Mesendoderm (in vitro differentiated cells): ENCODE measurements at places on chromosomes 5 and 9.

GRCh38 chr5:102622262-102622661 is 123.5 kb upstream of the SLCO6A1 start:
- DNase-seq = no peak

GRCh38 chr9:68979538-68980314 is 34.2 kb downstream of the PRKACG start:
- DNase-seq = peak; percentile 40

- DNase-seq = no peak
Observed at GRCh38 chr5:143031781-143032580, 261.8 kb downstream of the ARHGAP26 start.

DNA sequence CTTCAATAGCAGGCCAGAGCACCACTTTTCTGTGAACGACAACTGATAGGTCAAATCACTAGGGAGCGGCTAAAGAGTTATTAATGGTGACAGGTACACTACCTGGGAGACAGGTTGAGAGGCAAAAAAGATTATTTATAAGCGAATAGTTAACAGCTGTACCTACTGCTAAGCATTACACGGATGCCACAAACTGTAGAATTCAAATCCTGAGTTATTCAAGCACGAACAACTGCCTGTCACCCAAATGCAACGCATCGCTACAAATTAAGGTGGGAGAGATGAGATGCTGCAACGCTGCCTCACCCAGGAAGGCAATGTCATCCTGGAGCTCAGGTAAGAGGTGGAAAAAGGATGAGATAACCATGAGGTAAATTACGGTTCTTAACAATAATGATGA is 342.9 kb downstream of the BNC2 start:
- DNase-seq = no peak

GRCh38 chr9:26789959-26790358 is 102.6 kb downstream of the CAAP1 start:
- no peak for DNase-seq

DNA sequence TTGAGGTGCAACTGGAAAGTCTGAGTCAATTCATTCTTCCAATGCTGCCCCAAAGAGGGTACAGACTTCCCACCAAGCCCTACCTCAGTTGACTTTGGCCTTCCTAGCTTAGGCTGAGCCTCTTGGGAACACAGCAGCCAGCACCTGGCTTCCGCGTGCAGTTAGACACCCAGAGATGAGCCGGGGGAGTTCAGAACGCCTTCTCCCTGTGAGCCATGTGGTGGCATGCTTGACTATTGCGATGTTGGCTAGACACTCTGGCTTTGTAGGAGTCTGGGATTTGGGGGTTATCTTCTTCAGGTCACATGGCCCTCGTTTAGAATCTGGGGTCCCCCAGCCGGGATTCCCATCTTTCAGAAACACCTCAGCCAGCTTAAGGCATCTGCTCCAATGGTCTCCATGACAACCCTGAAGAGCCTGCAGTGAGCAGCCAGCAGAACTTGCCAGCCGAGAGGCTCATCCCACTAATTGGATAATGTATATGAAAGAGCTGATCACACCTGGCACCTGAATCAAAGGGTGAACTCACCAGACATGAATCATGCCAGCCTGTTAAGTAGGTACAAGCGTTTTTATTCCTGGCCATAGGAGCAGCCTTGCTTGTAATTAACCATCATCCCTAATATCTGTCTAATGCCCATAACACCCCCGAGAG is 167.5 kb downstream of the SYK start:
- no peak for DNase-seq

GRCh38 chr5:75584641-75585040 is 26.6 kb upstream of the ANKDD1B start:
- no peak for DNase-seq

DNA sequence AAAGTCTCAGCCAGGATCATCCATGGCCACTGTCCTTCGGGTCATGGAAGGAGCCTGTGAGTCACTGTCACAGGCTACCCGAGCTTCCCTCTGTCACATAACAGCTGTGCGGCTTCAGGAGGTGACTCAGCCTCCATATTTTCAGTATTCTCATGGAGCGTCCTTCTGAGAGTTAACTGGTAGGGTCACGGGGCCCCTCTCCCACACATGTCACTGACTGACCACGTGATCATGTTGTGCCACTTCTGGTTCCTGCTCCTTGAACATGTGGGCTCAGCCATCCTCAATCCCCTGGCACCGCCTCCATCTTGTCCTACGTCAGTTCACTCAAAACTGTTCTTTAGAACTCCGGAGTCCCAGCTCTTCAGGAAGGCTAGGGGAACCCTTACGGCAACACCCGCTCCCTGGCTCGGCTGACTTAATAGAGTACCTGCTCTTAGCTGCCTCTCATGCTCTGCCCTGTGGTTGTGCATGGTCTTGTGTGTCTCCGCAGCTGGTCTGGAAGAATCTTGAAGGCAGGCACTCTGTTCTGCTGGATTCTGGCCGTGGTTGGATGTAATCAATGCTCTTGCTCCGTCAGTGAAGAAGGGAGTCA is 182.8 kb downstream of the ICE1 start:
- no peak for DNase-seq

GRCh38 chr5:33816791-33817190 is 75.0 kb downstream of the ADAMTS12 start:
- DNase-seq = no peak

DNA sequence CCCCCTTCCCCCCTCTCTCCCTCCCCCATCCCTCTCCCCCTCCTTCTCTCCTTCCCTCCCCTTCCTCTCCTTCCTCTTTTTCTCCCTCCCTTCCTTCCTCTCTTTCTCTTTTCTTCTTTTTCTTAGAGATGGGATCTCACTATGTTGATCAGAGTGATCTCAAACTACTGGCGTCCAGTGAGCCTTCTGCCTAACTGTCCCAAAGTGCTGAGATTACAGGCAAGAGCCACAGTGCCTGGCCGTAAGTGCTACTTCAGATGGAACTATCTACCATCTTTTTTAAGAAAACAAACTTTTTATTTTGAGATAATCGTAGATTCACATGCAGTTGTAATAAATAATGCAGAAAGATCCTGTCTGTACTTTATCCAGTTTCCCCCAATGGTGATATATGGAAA is 6.3 kb downstream of the RCL1 start:
- peak; percentile 3 for DNase-seq

- peak; percentile 86 for DNase-seq
Observed at GRCh38 chr5:76204713-76205112, 121.5 kb downstream of the SV2C start.

GRCh38 chr5:79736528-79737514 is 47.2 kb downstream of the CMYA5 start:
- no peak for DNase-seq

DNA sequence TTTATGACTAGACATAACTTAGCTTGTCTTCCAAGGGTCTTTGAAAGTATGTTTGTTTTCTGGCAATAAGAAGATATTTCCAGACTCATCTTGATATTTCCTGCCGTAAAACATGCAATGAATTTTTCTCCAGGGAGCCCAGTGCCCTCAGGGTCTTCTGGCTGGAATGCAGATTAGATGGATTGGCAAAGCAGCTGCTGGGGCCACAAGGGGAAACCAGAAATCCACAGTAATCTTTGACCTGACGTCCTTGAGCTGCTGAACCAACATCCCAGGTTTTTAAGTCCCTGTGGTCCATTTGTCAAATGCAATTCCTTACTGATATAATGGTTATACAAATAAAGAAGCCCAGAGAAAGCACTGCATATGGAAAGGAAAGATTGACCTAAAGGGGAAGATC is 93.0 kb downstream of the THBS4 start:
- peak; percentile 86 for DNase-seq

- no peak for DNase-seq
Observed at GRCh38 chr5:5798041-5798440, 375.6 kb downstream of the ICE1 start.

GRCh38 chr5:15929611-15930263 is 249.9 kb downstream of the MARCHF11 start:
- DNase-seq = peak; percentile 55

DNA sequence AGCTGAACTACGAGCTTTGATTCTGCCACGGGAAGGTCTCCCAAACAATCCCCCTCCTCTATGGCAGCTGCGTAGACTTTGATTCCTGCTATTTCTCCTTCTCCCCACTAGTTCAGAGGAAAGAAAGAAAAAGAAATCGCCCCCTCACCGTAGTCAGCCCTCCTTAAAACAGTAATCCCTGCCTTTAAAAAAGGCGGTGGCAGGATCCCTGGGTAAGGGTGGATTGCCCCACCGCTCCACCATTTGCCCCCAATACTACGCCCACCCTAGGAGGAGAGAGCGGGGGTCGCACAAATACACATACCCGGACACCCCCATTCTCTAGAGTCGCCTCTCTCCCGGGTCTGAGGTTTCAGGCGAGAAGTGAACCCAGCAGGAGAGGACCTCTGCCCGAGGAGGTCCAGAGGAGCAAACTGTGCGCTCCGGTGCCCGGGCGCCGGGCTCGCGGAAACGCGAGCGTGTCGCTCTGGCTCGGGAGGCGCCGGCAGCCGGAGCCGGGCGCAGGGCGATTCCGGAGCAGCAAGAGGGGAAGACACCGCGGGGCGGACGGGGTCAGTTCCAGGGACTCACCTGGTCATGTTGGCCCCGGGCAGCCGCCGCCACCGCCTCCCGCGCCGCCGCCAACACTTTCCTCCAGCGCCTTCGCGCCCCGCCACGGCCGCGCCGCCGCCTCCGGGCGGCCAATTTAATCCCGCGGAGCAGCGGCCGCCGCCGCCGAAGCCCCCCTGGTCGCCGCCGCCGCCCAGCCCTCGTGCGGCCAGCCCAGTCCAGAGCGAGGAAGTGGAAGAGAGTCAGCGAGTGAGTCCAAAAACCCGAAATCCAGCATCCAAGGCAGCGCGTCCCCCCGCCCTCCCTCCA is 1057.7 kb upstream of the DMAC1 start:
- peak; percentile 76 for DNase-seq

DNA sequence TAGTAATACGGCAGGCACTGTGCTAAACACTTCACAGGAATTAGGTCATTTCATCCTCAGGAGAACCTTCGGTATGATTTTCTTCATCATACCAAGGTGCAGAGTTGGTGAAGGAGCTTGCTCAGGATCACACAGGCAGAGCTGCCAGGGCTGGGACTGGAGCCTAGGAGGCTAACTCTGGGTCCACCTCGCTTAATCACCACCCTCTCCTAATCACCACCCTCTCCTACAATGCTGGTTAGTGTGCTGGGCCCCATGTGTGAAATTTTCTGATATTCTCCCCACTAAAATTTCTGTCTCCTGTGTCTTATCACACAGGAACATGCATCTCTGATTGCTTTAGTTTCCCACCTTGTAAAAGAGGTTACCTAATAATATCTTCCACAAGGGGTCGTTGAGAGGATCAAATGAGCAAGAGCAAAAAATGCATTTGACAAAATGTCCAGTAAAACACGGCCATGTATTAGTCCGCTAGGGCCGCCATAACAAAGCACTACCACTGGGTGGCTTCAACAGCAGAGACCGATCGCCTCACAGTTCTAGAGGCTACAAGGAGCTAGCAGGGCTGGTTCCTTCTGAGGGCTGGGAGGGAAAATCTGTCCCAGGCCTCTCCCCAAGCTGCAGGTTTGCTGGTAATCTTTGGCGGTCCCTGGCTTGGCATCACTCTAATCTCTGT is 128.2 kb upstream of the NFIB start:
- DNase-seq = peak; percentile 79

- no peak for DNase-seq
Observed at GRCh38 chr5:61410811-61411210, 78.8 kb downstream of the ZSWIM6 start.

DNA sequence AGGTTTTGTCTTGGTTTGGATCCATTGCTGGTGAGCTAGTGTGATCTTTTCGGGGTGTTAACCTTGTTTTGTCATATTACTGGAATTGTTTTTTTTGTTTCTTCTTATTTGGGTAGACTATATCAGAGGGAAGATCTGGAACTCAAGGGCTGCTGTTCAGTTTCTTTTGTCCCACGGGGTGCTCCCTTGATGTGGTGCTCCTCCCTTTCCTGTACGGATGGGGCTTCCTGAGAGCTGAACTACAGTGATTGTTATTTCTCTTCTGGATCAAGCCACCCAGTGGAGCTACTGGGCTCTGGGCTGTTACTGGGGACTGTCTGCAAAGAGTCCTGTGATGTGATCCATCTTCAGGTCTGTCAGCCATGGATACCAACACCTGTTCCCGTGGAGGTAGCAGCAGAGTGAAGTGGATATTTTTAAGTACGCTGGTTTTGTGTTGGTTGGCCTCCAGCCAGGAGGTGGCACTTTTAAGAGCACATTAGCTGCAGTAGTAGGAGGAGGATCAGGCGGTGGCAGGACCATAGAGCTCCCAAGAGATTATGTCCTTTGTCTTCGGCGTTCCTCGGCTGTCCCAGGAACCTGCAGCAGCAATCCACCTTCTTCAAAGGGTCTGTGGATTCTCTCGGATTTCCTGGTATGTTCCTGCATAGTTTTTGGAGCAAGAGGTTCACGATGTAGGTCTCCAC is 27.2 kb downstream of the SCAMP1 start:
- no peak for DNase-seq
